ENCODE measurements at places on chromosomes 5 and 9. TPM values are rescaled to one million over a fixed set of nuclear protein-coding genes. Genes with fewer than 3 reads are reported as not detected.

DNA sequence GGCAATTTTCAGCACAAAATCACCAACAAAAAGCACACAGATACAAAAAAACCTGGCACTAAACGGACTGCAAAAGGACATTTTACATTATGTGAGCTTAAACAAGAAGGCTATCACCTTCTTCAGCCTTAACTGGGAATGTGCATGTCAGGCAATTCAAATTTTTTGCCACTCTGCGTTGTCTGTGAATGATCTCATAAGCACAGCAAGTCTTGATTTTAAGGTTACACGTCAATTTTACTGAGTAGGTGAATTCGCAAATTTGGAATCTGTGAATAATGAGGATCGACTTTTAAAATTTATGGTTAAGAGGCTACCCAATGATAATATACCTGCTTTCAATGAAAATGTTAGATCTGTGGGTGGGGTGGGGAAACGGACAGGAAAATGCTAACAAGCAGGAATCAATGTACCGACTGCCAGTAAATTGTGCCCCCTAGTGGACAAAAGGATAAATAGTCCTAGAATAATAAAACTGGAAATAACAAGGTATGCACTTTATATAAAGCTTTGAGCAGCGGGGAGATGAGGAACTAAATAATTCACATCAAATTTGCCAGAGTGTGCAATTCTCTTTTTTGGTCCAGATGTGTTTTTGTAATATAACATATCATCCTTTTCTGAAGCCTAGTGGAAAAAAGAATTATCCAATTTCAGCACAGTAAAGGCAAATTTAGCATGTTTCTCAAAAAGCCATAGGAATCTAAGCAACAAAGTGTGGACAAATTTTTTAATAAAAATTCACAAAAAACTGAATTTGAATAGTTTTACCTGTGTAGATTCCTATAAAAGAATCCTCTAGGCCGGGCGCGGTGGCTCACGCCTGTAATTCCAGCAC is 20.5 kb downstream of the EQTN start:
- DNase-seq, result peak; percentile 35

DNA sequence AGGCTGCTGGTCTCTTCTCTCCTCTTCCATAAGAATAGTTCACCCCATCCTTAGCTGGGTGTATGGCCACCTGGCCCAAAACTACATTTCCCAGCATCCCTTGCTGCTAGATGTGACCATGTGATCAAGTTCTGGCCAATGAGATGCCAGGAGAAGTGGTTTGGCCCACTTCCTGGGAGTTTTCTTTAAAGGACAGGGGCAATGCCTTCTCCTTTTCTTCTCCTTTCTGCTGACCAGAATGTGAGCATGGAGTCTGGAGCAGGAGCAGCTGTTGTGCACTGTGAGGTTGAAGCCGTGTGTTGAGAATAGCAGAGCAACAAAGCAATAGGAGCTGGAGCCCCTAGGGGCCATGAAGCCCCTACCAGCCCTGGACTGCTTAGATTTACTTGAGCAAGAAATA is 36.8 kb downstream of the C9orf50 start:
- DNase-seq, result peak; percentile 81

DNA sequence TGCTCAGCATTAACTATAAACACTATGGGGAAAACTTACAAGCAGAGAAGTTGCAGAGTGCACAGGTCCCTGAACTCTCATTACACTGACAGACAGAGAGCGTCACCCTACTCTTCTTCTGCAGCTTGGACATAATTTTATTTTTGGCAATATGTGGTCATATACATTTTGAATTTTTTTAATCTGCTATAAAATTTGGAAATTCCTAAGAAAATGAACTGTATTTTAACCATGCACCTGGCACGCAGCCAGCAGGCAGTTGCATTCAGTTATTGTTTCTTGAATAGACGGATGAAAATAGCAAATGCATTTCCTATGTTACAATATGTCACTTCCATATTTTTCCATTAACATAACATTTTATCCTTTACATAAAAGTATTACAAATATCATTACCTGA is 100.2 kb downstream of the SLC25A46 start:
- no peak for DNase-seq

DNA sequence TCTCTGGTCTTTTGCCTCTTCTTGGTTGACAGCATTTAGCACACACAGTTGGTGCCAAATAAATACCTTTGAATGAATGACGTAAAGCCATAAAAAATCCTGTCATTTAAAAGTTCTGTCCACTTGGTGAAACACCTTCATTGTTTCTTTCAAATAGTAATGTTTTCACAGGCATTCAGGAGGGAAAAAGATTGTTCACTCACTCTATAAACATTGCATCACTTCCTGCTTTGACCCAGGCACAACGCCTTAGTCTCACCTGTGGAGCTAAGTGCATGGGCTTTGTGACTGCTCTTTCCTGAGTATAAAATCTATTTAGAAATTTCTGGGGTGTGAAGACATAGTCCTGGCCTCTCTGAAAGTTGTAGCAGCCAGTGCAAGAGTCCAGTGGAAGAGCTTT is 88.9 kb upstream of the CXCL14 start:
- DNase-seq, result no peak

The PRLR gene
- 5.2 TPM for total RNA-seq

The NNT gene
- total RNA-seq, result 122 TPM

DNA sequence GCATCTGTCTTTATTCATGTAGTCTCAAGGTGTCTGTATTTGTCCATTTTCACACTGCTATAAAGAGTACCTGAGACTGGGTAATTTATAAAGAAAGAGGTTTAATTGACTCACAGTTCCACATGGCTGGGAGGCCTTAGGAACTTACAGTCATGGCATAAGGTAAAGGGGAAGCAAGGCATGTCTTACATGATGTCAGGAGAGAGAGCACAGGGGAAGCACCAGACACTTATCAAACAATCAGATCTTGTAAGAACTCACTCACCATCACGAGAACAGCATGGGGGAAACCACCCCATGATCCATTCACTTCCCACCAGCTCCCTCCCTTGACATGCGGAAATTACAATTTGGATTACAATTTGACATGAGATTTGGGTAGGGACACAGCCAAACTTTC is 44.2 kb downstream of the NLN start:
- no peak for DNase-seq

The TMEM267 gene
- total RNA-seq, result 9.9 TPM

- DNase-seq, result no peak
These were observed 423.6 kb downstream of the IRX1 start for GRCh38 chr5:4019009-4019769.

The ADRA1B gene
- 0.54 TPM for total RNA-seq

DNA sequence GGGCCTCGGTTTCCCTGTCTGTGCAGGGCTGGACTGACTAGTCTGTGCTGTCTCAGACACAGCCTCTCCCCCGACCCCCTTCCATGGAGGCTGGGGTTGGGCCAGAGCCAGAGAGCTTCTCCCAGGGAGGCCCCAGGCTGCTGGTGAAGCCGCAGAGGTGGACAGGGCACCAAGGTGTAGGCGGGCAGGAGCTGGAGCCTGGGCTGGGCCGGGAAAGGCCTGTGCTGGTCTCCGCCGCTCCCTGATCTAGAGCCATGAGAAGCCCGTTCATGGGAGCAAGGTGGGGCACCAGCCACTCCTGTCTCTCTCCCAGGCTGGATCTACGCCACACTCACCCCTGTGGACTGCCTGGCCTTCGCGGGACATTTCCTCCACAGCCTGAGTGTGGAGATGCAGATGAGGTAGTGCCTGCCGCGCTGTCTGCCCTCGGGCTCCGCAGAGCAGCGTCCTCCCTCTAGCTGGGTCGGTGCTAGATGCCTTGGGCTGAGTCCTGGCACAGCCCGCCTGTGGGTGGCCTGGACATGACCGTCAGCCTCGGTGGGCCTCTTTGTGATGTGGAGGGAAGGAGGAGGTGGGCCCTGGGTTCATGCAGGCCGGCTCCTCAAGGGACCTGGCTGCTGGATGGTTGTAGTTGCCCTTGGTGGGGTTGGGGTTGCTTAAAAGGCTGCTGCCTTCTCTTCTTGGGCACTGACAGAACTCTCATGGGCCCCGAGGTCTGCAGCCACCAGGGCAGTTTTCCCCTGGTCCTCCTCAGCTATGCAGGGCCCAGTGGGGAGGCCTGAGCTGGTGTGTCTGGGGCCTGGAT is 79.4 kb downstream of the PHF2 start:
- DNase-seq, result no peak

GRCh38 chr5:143659599-143660238 is 152.2 kb upstream of the HMHB1 start:
- DNase-seq, result no peak

The PCDHA2 gene
- 11.4 TPM for total RNA-seq

DNA sequence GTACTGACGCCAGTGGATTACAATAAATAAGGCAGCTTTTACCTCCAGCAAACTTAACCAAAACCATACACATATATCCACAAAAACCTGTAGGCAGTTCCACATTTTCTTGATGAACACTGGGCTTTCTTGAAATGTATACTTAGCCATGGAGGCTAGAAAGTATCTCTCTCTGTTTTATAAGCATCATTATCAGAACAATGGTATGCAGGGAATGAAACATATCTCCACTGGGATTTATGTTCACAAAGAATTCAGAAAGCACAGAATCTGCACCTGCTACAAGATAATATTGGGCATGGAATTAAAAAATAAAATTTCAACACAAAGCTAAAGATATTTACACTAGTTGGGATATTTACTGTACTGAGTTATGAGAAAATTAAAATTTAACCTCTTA is 126.1 kb upstream of the RASA1 start:
- DNase-seq, result no peak

DNA sequence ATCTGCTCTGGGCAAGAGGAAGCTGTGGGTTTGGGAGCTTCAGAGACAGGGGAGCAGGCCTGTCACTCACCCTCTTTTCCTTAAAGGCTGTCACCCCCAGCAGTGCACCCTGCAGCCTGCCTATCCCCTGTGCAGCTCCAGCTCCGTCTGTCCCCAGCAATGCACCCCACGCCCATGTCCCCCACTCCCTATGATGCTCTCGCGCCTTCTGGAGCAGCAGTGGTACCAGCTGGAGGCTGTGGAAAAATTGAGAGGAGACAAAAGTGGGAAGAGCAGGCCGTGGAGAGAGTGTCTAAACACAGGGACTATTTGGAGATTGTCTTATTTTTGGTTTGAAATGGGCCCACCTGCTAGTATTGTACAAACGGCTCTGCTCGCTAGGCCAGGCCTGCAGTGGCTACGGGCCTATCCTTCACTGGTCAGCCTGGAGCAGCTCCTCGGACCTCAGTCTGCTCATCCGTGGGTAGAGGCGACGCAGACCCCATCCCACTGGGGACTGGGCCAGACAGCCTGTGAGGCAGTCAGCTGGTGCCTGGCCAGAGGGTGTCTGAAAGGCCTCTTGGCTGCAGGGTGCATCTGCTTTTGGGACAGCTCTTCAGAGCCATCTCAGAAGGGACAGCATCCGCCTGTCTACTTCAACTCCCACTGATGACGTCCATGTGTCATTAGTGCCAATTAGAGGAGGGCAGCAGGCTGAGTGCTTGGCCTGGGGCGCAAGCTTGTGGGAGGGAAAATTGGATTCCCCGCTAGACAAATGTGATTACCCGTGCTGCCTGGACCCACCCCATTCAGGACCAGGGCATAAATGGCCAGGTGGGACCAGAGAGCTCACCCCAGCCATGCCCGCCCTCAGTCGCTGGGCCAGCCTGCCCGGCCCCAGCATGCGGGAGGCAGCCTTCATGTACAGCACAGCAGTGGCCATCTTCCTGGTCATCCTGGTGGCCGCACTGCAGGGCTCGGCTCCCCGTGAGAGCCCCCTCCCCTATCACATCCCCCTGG is at the start of gene DBH:
TSS of gene DBH (plus strand) at position 831 of the 999 bp plus-strand sequence. CDS start at position 840, 9 bp downstream.
- no peak for DNase-seq

- no peak for DNase-seq
These were observed 51.3 kb downstream of the LMX1B start for GRCh38 chr9:126664900-126665643.

The IL12B gene
- not detected for total RNA-seq

- DNase-seq, result no peak
These were observed 53.9 kb upstream of the IL17B start for GRCh38 chr5:149432911-149433401.

The CKS2 gene
- total RNA-seq, result 38.0 TPM

The HAVCR1 gene
- 0.36 TPM for total RNA-seq

The PITX1 gene
- not detected for total RNA-seq

DNA sequence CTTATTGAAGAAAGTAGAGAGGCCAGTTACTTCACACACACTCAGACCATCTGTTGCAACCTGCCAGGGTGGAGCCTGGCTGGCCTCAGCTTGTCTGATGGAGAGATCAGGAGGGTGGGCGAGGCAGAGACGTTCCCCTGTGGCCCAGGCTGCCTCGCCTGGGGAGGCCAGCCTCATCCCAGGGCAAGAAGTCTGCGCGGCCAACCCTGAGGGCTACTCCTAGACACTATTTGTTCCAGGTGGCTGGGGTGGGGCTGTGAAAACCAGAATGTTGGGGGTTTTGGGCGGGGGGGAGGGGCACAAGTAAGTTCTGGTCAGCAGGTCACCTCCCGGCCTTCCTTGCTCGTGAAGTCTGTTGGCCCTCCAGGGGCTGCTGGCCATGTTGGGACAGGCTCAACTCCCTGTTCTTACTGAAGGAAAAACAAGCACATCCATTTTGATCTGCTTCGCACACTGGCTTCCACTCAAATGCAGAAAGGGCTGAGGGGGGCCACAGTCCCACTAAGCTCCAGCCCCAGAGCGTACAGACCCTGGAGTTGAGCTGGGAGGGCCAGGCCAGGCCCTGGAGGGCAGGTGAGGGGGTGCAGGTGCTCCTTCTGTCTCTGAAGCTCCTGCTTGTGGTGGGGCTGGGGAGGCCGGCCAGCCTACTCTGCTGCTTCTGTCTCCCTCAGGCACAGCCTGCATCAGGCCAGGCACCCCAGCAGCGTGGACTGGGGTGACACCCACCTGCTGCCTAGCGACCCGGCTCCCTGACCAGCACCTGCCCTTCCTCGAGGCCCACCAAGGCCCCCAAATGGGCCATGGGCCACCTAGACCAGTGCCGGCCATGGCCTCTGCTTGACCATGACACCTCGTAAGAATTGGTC is 46.6 kb downstream of the SECISBP2 start:
- no peak for DNase-seq

GRCh38 chr5:109705596-109705995 is 15.9 kb downstream of the MAN2A1 start:
- no peak for DNase-seq

- no peak for DNase-seq
These were observed 93.5 kb upstream of the TNPO1 start for GRCh38 chr5:72722792-72723452.

- no peak for DNase-seq
These were observed 49.1 kb upstream of the SLIT3 start for GRCh38 chr5:169350016-169350415.

DNA sequence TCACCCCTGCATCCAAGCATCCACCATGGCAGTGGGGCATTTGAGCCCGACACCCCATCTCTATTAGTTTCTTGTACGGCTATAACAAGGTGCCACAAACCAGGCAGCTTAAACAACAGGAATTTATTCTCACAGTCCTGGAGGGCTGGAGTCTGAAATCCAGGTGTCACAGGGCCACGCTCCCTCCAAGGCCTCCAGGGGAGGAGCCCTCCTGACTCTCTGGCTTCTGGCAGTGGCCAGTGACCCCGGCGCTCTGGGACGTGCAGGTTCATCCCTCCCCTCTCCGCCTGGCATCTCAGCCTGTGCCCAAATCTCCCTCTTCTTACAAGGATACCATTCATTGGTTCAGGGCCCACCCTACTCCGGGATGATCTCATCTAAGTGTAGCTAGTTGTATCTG is 394.5 kb upstream of the IRX1 start:
- no peak for DNase-seq

The ACO1 gene
- total RNA-seq, result 13.7 TPM

The PFN3 gene
- total RNA-seq, result not detected
